ENCODE measurements at places on chromosomes 5 and 9.

DNA sequence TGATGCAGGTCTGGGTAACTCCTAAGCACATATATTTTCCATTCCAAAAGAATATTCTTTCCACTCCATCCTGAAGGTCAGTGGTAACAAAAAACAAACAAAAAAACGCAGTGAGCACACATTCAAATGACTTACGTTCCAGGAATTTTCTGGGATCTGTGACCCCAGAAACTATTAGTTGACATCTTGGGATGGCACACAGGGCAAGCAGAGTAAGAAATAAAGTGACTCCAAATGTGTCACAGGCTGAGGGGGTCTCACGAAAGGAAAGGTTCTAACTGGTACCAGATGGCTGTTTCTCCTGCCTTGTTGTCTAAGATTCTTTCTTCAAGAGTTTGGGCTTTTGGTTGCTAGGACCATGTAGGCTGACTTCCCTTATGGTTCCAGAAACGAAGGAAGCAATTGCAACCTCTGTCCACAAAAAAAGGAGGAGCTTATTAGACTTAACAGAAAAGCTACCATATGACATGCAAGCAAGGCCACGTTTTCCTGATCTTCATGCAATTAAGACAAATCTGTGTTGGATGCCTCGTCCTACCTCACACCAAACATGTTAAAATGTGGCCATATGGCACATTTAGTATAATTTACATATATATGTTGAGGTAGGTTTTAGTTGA lies 32.7 kb downstream of the PTGS1 start:
- H3K27ac ChIP-seq: no peak overlapping the region
- no peak for DNase-seq
- H3K4me1 ChIP-seq: peaks cover 23% of the 10 kb centered on the region
- no peak overlapping the region for H3K4me3 ChIP-seq
- no peaks in the 10 kb centered on the region for H3K36me3 ChIP-seq
- H3K27me3 ChIP-seq: peaks cover 31% of the 10 kb centered on the region

GRCh38 chr5:113084402-113085083 lies 107.9 kb downstream of the DCP2 start:
- H3K27ac ChIP-seq: no peak overlapping the region
- H3K4me1 ChIP-seq: no peaks in the 10 kb centered on the region
- H3K27me3 ChIP-seq: no peaks in the 10 kb centered on the region
- peaks cover 11% of the 10 kb centered on the region for H3K36me3 ChIP-seq
- DNase-seq: no peak

DNA sequence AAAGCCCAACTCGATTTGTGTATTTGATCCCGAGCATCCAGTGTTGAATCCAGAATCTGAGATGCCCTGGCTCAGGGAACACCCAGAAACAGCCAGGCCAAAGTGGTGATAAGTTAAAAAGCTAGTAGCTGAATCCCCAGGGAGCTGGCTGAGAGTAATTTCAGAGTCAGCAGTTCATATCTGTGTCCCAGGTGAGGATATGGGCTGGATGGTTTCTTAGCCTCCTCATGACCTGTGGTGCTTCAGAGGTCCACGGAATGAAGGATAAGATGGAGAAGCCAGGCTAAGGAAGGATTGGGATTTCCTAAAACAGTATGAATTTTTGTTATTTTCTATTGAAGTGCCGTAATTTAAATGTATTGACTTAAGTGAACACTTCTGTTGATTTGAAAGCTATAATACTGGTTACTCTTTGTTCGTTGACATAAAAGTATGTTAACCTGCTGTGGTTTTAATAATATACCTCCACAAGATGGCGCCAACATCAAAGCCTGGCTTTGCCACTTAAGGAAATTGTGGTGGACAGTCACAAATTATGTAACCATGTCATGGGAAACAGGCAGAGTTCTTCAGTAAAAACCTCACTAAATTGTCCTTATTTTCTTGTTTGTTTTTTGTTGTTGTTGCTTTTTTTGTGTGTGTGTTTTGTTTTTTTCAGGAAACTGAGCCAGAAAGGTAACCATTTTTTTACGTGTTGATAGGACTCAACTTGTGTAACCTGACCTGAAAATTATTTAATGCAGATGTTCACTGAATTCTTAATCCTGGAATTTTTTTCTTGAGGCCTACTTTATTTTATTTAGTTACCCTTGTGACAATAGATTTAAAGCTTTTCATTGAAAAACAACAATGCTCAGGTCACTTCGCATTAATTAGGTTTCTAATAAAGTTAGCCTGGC lies 11.4 kb downstream of the MTAP start:
- no peak for DNase-seq
- H3K36me3 ChIP-seq: peaks cover 92% of the 10 kb centered on the region
- H3K27me3 ChIP-seq: no peaks in the 10 kb centered on the region

DNA sequence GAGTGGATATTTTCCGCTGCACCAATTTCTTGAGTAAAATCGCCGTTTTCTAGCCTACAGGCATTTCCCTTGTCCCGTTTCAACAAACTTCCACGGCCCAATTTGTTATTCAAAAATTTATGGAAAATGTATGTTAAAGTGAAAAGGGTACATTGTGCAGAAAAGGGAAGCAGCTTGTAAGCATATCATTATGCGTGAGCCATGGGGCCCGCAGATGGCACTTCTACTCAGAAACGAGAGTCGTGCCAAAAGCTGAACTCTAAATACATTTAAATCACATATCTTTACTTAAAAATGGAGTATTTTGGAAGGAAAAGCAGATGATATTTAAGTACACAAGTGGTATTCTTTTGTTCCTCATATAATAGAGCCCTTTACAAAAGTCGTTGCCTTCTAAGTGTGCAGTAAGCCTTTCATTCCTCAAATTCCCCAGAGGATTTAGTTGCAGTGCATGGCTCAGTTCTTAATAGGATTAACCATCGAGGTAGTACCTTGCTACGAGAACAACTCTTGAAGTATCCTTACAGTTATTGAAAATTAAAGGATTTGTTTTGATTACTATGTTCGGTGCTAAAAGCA lies 1227.2 kb upstream of the WWC1 start:
- H3K36me3 ChIP-seq: no peaks in the 10 kb centered on the region
- DNase-seq: no peak
- H3K4me3 ChIP-seq: no peak overlapping the region
- no peak overlapping the region for H3K27ac ChIP-seq
- no peaks in the 10 kb centered on the region for H3K27me3 ChIP-seq

DNA sequence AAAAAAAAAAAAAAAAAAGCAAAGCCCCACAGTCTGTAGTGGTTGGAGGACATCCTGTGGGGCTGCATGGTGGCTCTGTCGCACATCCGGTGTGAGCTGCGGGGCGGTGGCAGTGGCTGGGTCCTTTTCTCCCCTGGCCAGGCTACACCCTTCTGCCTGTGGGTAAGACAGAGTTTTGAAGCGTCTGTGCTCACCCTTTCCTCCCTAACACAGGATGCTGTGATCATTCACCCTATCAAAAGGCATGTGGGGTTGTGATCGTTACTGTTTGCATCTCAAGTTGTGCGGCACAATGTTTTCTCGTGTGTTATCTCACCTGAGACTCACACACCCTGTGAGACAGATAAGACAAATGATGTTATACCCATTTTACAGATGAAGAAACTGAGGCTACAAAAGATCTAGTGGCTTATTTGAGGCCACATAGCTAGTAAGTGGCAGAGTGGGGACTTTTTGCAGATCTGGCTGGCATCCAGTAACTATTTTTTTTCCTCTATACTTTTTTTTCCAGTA lies 17.5 kb downstream of the IRF1 start:
- peaks cover 8% of the 10 kb centered on the region for H3K36me3 ChIP-seq
- H3K4me3 ChIP-seq: peak overlapping the region; percentile 50
- peak overlapping the region; percentile 94 for H3K27ac ChIP-seq
- no peaks in the 10 kb centered on the region for H3K27me3 ChIP-seq

DNA sequence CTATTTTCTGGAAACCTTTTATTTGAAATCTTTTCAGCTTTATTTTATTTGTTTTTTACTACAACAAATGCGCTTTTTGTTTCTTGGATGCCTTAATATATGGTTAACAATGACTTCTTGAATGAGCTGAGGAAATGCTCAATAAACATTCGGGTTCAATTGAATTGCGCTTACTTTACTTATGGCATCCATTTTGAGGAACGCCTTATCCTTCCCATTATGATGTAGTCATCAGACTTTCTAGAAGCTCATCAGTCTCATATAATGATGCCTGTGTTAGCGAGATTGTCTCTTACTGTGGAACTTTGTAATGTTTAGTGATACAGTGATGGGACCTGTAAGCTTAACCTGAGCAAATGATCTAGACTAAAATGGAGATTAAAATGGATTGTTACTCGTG lies 916 bp downstream of the SHLD3 start:
- no peaks in the 10 kb centered on the region for H3K27me3 ChIP-seq
- H3K36me3 ChIP-seq: peaks cover 58% of the 10 kb centered on the region
- DNase-seq: no peak
- H3K4me3 ChIP-seq: peak overlapping the region; percentile 89
- H3K4me1 ChIP-seq: peaks cover 50% of the 10 kb centered on the region

DNA sequence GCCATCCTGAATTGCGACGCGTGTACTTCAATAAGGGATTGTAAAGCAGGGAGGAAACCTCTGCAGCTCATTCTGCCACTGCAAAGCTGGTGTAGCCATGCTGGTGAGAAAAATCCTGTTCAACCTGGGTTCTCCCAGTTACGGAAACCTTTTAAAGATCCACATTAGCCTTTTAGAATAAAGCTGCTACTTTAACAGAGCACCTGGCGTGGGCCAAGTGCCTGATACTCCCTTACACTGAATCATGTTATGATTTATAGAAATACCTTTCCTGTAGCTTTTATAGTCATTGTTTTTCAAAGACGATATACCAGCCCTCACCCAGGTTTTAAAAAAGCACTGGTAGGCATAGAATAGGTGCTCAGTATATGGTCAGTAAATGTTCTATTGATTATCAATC lies 48.3 kb downstream of the SFXN1 start:
- H3K27me3 ChIP-seq: no peaks in the 10 kb centered on the region
- H3K4me3 ChIP-seq: peak overlapping the region; percentile 83
- peaks cover 79% of the 10 kb centered on the region for H3K4me1 ChIP-seq
- DNase-seq: no peak
- H3K27ac ChIP-seq: peak overlapping the region; percentile 93

DNA sequence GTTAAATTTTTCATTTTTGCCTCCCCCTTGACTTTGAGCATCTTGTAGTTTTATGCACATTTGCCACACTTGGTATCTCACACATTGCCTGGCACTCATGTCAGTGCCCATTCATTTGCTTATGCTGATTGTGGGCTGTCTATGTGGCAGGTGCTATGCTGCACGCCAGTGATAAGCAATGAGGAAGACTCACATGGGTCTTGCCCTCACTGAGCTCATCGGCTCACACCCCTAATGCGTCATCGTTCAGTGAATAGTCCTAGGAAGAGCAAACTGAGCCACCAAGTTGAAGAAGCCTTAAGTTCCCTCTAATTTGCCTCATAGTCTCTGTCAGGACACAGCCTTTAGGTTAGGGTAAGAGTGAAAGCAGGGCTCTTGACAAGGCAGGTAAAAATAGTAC lies 209.4 kb upstream of the IL12B start:
- H3K4me1 ChIP-seq: no peaks in the 10 kb centered on the region
- H3K27me3 ChIP-seq: peaks cover 7% of the 10 kb centered on the region
- no peak overlapping the region for H3K27ac ChIP-seq
- DNase-seq: no peak
- H3K36me3 ChIP-seq: no peaks in the 10 kb centered on the region

DNA sequence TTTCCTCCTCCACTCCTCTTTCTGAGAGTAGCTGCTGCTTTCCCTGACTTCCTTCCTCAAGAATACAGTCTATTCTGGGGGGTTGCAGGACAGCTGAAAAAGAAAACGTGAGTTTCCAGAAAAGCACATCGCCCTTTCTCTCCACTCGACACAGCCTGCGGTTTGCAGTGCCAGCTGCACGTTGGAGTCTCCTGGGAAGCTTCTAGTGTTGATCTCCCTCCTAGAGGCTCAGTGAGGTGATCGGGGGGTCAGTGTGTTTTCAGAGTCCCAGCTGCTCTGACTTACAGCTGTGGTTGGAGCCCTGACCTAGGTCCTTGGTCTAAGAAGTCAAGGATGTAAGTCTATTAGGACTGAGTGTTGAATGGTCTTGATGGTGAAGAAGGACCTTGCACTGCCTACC lies 25.0 kb upstream of the SUSD3 start:
- H3K4me1 ChIP-seq: peaks cover 56% of the 10 kb centered on the region
- H3K27me3 ChIP-seq: no peaks in the 10 kb centered on the region
- H3K4me3 ChIP-seq: no peak overlapping the region
- H3K36me3 ChIP-seq: peaks cover 63% of the 10 kb centered on the region
- no peak for DNase-seq

DNA sequence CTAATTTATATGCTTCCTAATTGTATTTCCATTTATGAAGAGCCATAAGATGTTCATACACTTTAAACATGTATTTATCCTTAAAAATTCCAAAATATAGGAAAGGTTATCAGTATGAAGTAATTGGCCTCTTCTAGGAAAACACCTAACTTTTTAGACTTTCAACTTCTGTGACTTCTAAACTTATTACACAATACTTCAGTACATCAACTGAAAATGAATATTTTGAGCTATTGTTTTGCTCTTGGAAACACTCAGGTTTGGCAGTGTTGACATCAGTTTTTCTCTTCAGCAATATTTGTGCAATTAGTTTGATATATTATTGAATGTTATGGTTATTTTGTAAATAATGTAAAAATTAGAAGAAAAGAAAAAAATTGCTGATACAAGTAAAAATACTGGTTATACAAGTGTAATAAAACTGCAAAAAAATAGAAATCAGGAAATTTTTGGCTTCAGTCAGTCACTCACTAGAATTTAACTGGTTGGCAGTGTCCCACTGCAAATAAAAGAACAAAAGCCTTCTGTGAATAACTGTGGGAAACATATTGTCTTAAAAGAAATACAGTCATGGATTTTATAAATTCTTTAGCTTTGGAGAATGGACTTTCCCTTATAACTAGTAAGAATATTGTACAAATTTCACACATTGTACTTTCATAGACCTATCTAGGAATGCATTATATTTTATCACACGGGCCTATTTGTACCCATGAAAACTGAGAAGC lies 635.9 kb downstream of the TLE1 start:
- no peaks in the 10 kb centered on the region for H3K36me3 ChIP-seq
- H3K4me3 ChIP-seq: no peak overlapping the region

DNA sequence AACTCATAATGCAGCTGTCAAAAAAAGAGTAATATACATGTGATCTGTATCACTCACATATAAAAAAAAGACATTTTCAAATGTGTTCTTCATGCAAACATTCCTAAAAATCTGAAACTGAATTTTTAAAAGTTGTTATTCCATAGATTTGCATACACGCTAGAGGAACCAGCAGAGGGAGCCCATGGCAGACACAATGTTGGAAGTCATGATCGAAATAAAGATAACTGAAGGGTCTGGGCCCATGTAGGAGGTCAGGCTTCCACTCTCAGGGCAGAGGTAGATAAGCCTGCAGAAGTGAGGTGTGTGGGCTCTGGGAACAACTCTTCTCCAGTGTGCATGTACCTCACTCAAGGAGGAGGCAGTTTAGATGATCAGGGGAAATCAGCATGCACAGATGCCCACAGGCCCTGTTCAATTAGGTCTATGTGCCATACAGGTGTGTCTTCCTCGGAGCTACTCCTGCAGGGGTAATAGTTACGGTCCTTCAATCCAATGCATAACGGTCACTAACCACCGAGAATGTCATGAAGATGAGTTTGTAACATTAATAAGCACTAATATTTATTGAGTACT lies 208.6 kb downstream of the EPB41L4A start:
- no peak for DNase-seq
- H3K36me3 ChIP-seq: no peaks in the 10 kb centered on the region
- peaks cover 38% of the 10 kb centered on the region for H3K27me3 ChIP-seq
- H3K4me3 ChIP-seq: no peak overlapping the region

GRCh38 chr5:100595812-100596173 lies 60.6 kb downstream of the FAM174A start:
- H3K36me3 ChIP-seq: no peaks in the 10 kb centered on the region
- H3K4me3 ChIP-seq: no peak overlapping the region
- peaks cover 6% of the 10 kb centered on the region for H3K27me3 ChIP-seq
- no peak overlapping the region for H3K27ac ChIP-seq
- DNase-seq: no peak

Measured in activated T-cell treated with anti-CD3 and anti-CD28 coated beads, Interleukin-2, amount 50 U/mL, for 24 hours (primary cell).